ENCODE measurements at places on chromosomes 6 and 20.

DNA sequence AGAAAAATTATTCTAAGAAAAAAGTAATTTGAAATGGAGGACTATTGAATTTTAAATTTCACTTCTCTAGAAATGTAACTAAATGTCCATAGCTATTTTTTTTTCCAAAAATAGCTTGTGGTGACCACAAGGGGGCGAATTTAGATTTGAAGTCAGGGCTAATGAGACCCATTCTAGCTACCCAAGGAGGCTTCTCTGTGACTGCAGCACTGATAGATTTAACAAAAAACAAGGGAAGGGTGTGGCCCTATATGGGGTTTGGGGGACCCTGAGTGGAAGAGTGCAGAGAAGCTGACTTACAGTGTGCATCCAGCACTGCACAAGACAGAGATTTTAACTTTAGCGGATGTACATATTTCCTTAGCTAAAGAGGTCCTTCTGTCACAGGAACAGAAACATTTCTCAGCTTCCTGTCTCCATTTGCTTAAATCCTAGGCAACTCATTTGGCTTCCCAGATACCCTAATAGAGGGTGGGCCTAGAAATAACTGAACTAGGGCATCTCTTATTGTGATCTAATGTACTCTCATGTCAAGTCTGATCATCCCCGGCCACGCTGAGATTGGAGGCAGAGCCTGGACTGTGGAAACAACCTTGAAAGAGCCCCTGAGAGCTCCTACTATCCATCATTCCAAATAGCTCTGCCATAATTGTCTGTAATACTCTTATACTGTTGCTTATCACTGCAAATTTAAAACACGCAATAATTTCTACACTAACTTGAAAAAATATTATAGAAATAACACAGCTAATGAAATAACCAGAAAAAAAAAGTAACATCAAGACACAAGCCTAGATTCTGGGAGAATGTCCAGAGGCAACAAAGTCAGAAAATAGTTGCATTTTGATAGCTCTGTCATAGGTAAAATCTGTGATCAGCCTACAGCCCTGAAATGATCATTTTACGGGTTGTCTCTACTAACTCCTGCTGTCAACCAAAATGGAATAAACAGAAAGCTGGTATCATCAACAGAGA is 93.6 kb downstream of the SNAP91 start:
- DNase-seq: peak; percentile 63

GRCh38 chr20:60631585-60632287 is 620.3 kb upstream of the CDH4 start:
- no peak for DNase-seq

DNA sequence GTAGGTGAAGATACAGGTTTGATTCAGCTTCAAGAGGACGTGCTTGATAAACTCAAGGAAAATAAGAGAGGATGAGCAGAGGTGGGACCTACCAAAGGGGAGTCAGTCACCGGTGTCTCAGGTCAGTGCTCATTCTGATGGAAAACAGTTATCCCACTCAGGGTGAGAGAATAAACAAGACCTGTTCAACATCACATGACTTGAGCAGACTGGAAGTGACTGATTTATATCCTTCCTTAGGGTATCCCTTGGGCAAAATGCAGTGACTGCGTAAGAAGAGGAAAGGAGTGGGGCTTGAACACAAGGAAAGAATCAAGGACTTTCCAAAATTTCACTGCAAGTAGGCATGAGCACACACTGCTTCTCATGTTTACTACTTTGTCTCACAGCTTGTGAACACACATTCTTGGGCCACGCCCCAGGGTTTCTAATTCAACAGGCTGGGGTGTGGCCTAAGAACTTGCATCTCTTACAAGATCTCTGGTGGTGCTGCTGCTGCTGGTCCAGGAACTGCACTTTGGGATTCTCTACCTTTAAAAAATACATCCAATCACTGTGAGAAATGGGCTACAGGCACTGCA is 11.6 kb downstream of the CST3 start:
- DNase-seq: peak; percentile 29

GRCh38 chr6:125136378-125136777 is 17.2 kb upstream of the TPD52L1 start:
- DNase-seq: no peak

GRCh38 chr6:5012519-5012918 is 8.7 kb upstream of the RPP40 start:
- DNase-seq: no peak

DNA sequence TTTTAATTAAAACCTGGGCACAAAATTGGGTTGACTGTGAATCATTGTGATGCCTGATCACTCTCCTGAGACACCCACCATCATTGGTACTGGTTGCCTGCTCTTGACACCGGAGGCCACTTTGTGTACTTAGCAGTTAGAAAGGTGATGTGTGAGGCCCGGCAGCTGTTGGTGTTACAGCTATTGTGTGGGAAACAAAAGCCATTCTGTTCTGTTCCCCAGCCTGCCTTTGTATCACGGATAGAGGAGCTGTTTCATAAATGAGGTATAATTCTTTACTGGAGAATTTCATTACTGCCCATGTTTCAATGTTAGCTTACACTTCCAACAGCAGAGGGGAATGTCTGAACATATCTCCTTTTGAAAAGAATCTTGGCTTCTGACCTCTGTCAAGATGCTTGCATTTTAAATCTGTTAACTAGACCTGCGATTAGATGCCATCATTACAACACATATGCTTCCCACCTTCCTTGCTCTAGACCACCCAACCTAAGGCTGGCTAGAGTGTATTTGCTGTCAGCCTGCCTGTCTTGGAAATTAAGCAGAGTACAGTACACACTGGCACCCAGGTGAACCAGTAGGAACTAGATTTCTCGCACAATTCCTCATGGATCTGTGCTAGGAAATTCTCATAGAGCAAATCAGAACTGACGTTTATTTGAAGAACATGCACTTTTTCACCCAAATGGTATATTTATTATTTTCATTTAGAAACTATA is 142.4 kb upstream of the INSM1 start:
- DNase-seq: peak; percentile 18

Measured in mesendoderm (in vitro differentiated cells).